Cardiac fibroblast (primary cell): ENCODE measurements at places on chromosomes 12 and 14.
A peak's percentile ranks its signal among the peaks of the same experiment; 100 is the strongest.

- peak; percentile 80 for DNase-seq
Observed at GRCh38 chr12:21818627-21819026, 44.1 kb upstream of the KCNJ8 start.

GRCh38 chr12:130486891-130487416, 149.3 kb downstream of the PIWIL1 start:
- no peak for DNase-seq

DNA sequence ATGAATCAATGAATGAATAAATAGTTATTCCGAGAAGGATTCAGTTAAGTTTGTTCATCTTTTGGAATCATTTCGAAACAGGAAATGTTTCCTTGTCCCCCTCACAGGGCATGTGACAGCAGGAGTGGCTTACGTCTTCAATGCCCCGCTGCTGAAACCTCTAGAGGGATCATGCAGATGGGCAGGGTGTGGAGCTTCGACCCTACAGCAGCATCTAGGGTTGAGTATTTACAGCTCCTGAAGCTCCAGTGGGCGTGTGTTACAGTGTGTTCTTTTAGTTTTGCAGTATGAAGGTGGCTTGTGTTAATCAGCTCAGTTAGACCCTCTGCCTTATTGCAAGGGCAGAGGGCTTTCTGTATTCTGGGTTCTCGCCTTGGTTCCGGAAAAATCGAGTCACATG, 2.6 kb downstream of the NAV3 start:
- peak; percentile 8 for DNase-seq

GRCh38 chr12:115383668-115384067, 699.7 kb upstream of the TBX3 start:
- DNase-seq, result peak; percentile 67

- no peak for DNase-seq
Observed at GRCh38 chr12:124796303-124796960, 67.2 kb downstream of the SCARB1 start.

- DNase-seq, result no peak
Observed at GRCh38 chr12:55631056-55631455, 5.6 kb upstream of the OR10P1 start.
